Cardiac muscle cell (in vitro differentiated cells and primary cell): ENCODE measurements at places on chromosomes 4 and X. TPM values are rescaled to one million over a fixed set of nuclear protein-coding genes. Genes with fewer than 3 reads are reported as not detected.

Gene ZNF157
- polyA plus RNA-seq, result 1.00 TPM in 1 of 2 replicates, not detected in the other

Gene TMEM47
- polyA plus RNA-seq, result 45.1 and 52.6 TPM in 2 replicates

Gene PABPC1L2A
- polyA plus RNA-seq, result not detected in 2 replicates

Gene AFF2
- 4.4 and 5.4 TPM in 2 replicates for polyA plus RNA-seq

Gene AMOT
- polyA plus RNA-seq, result 12.5 and 12.6 TPM in 2 replicates

Gene ATP8A1
- 5.0 and 7.6 TPM in 2 replicates for polyA plus RNA-seq
